ENCODE measurements at places on chromosomes 7 and 10.

DNA sequence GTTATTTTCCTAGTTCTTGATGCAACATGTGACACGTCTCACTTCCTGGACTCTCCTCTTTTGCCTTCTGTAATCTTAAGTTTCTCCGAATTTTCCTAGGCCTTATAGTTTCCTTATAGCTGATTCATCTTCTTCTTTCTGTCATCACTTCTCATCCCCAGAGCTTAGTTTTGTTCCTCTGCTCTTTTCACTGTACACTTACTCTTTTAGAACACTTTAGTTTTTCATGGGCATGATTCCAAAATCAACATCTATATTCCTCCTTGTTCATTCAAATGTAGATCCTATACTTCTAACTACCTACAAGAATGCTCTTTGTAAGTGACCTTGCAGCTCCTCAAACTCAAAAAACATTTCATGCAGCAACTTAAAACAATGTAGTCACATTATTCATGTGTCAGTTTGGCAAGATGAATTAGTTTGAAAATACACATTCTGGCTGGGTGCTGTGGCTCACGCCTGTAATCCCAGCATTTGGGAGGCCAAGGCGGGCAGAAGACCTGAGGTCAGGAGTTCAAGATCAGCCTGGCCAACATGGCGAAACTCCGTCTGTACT, 13.1 kb upstream of the SLC26A3 start:
- no peak for DNase-seq

DNA sequence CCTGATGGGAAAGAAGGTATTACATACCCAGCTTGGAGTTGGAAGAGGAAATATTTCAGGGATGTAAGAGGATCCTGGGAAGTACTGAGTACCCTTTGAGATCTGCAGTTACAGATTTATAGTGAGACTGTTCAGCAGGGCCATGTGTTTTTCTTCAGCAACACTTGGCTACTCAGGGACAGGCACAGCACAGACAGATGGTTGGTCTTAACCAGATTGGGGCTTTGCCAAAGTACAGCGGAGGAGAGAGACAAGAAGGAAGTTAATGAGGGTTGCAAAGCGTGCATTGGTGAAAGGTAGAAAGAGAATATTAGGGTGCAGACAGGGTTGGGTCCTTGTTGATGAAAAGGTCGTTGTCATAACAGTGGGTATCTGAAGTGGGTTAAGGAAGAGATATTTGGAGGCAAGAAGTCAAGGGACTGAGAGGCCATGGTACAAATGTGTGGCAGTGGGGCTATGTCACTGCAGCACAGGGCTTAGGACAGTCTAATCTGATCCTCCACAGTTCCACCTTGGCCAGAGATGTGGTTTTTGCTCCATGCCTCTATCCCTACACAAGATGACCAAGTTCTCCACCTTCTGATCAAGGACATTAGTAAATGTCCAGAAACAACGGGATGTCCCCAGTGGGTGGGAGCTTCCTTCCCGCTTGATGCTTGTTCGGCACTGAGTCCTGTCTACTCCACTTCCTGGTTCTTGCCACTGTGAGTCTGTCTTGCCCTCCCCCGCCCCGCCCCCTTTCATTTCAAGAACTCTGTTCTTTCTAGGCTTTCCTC, 18.9 kb upstream of the DNAJC1 start:
- peak; percentile 55 for DNase-seq

- DNase-seq, result no peak
Measured at GRCh38 chr7:28135315-28135714, 45.3 kb downstream of the JAZF1 start.

DNA sequence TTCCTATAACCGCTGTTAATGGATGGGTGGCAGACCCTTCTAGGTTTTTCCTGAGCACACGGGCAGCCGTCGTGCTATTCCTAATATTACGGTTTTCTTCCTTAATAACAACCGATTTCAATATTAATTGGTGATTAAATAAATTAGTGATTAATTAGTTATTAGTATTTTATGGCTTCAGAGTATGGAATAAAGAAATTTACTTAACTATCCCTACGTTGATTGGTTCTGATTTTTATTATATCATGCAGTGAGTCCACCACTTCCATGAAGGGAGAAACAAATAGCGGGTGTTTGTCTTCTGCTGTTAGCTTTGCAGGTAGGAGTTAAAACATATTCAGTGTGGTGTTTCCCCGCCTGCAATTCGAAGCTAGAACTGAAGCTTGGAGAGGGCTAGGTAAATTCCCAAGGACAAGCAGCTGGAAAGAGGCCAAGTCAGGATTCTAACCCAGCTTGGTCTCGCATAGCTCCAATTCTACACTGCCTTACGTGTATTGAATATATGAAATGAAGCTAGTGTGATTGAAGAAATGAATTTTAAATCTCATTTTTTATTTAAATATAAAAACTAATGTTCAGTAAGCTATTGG, 928 bp upstream of the CSTF2T start:
- DNase-seq, result peak; percentile 20

- DNase-seq, result no peak
Measured at GRCh38 chr7:107939573-107940489, 48.8 kb downstream of the DLD start.

GRCh38 chr10:34727595-34728033, 87.5 kb downstream of the PARD3 start:
- DNase-seq, result no peak

DNA sequence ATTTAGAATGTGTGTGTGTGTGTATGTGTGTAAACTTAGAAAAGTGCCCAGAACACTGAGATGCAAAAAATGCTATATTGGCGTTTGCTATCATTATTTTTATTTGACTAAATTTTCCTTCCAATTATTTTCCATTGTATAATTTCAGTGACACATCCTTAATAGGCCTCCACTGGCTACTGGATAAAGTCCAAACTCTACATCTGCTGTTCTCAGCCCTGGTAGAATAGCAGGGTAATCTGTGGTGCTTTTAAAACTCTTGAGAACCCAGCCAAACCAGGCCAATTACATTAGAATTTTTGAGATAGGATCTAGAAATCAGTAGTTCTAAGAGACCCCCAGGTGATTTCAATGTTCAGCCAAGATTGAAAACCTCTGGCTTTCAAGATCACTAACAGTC, 66.4 kb downstream of the ZNF503 start:
- no peak for DNase-seq

DNA sequence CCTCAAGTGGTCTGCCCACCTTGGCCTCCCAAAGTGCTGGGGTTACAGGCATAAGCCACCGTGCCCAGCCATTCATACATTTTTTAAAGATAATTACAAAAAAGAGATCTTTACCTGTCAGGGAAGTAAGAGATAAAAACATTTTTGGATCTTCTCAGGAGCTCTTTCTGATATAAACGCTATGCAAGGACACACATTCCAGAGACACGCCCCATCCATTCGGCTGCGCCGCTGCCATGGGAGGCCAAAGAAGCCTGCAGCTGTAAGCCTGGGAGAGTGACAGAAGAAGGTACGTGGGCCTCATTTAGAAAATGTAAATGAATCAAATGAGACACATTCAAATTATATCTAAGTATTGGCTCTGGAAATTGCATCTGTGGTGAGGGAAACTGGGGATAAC, 85.3 kb downstream of the LYZL1 start:
- DNase-seq, result no peak

- no peak for DNase-seq
Measured at GRCh38 chr10:110499796-110500514, 2.2 kb downstream of the DUSP5 start.

DNA sequence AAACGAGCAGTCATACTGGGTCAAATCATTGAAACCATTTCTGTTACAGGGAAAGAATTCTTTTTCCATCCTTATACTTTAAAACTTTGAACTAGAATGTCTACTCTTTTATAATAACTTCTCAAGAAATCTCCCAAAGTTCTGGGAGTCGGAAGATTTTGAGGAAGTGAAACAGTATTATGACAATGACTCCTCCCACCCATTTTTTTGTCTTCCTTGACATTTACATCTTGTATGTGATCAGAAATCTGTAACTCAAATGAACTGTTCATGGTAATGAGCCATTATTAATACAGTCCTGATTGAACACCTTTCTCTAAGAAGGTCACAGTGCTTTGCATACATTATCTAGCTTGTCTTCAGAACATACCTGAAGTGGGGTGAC, 227.4 kb downstream of the CELF2 start:
- no peak for DNase-seq
